WTC11 (cell line): ENCODE measurements at places on chromosomes 7 and 10. TPM values are rescaled to one million over a fixed set of nuclear protein-coding genes. Genes with fewer than 3 reads are reported as not detected.

TMEM184A gene
- total RNA-seq, result 1.3 to 1.4 TPM (median 1.3 TPM) in 3 replicates

DNA sequence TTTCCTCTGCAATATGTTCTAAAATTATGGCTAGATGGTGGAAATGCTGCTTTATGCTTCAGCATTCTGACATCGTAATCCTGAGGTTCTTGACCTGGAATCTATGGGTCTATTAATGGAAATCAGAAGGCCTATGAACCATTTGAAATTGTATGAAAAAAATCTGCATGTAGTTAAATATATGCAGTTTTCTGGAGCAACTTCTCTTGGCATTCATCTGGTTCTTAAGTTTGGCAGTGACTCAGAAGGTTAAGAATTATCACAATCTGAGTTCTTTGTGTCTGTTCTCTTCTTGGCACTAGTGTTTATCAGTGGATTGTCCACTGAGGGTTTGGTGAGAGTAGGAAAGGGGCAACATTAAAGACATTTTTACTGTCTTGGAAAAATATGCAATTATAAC, 71.1 kb upstream of the FZD1 start:
- no peak overlapping the region for H3K4me3 ChIP-seq
- H3K36me3 ChIP-seq, result no peaks in the 10 kb centered on the region
- DNase-seq, result no peak
- no peaks in the 10 kb centered on the region for H3K27me3 ChIP-seq
- H3K27ac ChIP-seq, result no peak overlapping the region

GRCh38 chr7:129925416-129926002, 27.3 kb downstream of the UBE2H start:
- no peak overlapping the region for H3K4me3 ChIP-seq
- peak overlapping the region; percentile 59 for H3K27ac ChIP-seq
- DNase-seq, result no peak
- H3K36me3 ChIP-seq, result peaks cover 4% of the 10 kb centered on the region; the same call in 1 of the 2 replicates

PLOD3 gene
- 45.3 to 48.3 TPM (median 48.1 TPM) in 3 replicates for total RNA-seq

DNA sequence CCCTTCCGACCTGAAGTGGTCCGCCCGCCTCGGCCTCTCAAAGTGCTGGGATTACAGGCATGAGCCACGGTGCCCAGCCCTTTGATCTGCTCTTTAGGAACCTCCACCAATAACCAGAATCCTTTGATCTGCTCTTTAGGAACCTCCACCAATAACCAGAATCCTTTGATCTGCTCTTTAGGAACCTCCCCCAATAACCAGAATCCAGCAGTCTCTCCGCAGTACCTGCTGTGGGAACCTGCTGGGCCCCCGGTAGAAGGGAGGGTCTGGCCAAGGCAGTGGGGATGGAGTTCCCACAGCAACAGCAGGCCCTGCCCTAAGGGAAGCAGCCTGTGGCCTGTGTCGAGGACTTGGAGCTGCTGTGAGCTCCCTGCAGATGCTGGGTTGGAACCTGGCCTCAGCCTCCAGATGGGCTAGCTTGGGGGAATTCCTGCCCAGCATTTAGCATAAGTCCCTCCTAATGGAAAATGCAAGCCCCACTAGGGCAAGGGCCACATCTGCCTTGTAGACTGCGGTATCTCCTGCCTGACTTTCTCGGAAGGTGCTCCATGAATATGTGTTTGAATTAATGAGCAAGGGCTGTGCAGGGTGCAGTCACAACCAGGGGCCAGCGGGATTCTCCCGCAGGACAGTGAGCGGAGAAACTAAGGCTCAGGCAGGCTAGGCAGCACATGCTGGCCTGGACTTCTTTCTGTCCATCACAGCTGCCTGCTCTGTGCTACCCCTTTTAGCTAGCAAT, 165.8 kb downstream of the UBE2H start:
- H3K27me3 ChIP-seq, result peaks cover 99% of the 10 kb centered on the region
- H3K4me1 ChIP-seq, result peaks cover 42% of the 10 kb centered on the region
- H3K4me3 ChIP-seq, result peak overlapping the region; percentile 49
- H3K36me3 ChIP-seq, result no peaks in the 10 kb centered on the region
- H3K27ac ChIP-seq, result no peak overlapping the region
- DNase-seq, result peak; percentile 59
